ENCODE measurements at places on chromosomes 11 and 22.

DNA sequence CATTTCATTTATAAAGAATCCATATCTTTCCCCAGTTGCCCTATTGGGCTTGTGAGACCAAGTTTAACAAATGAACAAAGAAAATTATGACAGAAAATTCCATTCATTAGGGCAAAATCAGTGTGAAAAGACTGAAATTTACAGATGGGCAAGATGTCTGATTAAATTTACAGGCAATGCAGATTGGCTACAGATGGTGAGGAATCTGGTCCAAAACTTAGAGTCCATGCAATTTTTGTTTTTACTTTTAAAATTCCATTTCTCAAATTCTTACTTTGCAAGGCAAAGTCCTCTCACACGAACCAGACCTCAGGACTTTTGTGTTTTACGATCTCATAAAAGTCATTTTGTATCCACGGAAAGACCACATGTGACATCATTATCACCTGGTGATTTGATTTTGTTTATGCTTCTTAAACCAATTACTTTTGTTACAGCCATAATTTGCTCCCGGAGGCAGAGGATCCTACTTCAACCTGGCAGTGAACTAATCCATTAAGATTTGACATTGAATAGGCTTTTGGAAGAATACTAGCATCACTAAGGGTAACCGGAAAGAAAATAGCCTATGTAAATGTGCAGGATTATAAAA lies 843.7 kb upstream of the CHORDC1 start:
- no peak for DNase-seq

GRCh38 chr11:11239959-11240358 lies 113.1 kb downstream of the CSNK2A3 start:
- DNase-seq: no peak

- DNase-seq: no peak
These were observed 530.5 kb downstream of the INSC start for GRCh38 chr11:15645201-15645600.

DNA sequence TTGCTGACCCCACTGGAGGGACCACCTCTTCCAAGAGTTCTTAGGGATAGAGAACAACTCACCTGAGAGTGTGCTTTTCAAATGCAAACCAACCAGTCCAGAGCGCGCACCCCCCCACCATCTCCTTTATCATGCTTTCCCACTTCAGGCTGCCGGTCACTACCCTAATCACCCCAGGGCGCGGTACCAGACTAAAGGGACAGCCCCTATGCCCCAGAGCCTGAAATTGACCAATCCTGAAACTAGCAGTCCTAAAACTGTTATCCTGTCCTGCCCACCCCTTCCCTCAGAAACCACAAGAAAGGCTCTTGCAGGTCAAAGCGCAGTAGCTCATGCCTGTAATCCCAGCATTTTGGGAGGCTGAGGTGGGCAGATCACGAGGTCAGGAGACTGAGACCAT lies 37.0 kb downstream of the NEAT1 start:
- no peak for DNase-seq

DNA sequence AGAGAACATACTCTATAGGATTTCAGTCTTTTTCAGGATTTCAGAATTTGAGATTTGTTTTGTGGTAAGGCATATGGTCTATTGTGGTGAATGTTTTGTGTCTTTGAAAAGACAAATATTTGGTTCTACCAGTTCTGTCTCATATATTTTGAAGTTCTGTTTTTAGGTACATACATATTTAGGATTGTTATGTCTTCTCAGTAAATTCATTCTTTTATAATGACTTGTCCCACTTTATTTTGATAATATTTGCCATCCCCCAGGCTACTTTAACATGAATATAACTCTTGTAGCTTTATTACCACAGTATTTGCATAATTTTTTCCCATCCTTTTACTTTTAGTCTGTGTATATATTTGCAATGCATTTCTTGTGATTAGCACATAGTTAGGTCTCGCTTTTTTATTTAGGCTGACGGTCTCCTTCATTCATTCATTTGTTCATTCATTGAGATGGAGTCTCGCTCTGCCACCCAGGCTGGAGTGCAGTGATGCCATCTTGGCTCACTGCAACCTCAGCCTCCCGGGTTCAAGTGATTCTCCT lies 32.1 kb downstream of the MTMR3 start:
- no peak for DNase-seq

DNA sequence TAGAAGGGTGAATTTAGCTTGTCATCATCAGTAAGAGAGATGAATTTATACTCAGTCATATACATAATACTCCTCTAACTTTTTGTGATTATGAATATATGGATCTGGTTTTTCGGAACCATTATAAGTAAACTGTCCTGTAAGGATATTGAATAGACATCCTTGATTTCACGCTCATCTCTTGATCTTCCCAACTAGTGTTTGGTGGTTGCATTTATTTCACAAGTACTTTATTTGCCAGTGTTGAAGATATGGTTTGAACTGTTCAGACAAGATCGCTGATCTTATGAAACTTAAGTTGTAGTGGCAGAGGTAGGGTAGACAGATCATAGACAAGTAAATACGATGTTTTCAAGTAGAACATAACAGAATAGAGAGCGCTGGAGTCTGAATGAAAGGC lies 3.0 kb downstream of the FBXO7 start:
- no peak for DNase-seq

Measured in stimulated activated CD4-positive, alpha-beta T cell treated with anti-CD3 and anti-CD28 coated beads, Interleukin-4, amount 100 ng/mL, for 4 hours (primary cell).